Tibial nerve (tissue), 4 donors: ENCODE measurements at places on chromosomes 1 and 21.

- H3K27me3 ChIP-seq: no peaks in the 10 kb centered on the region
- H3K36me3 ChIP-seq: no peaks in the 10 kb centered on the region
- H3K27ac ChIP-seq: peak overlapping the region; percentile 76
- no peaks in the 10 kb centered on the region for H3K4me1 ChIP-seq
- no peak for DNase-seq
- H3K4me3 ChIP-seq: no peak overlapping the region
These were observed 34.8 kb upstream of the ST6GALNAC5 start for GRCh38 chr1:76832521-76832920.

- peak overlapping the region; percentile 86 for H3K4me3 ChIP-seq
- peak overlapping the region; percentile 87 for H3K27ac ChIP-seq
- H3K27me3 ChIP-seq: no peaks in the 10 kb centered on the region
- no peaks in the 10 kb centered on the region for H3K36me3 ChIP-seq
- DNase-seq: no peak
These were observed 30.3 kb downstream of the TEX35 start for GRCh38 chr1:178543290-178543607.

DNA sequence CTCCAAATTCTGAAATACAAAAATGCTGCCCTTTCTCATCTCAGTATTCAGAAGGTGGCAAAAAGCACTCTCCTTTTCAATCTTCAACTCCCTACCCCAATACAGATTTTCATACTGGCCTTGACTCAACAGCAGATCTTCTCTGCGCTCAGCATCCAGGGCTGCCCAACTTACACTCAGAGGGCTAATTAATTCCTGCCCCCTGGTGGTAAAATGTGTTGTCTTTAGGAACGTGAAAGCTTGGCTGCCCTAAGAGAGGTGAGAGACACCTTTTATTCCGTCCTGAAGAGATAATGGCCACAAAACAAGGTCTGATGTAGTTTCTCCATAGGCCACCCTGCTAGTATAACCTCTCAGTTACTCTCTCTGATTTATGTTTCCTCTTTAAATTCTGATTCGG lies 25.0 kb downstream of the KRTAP24-1 start:
- H3K4me3 ChIP-seq: no peak overlapping the region
- no peak overlapping the region for H3K27ac ChIP-seq
- no peaks in the 10 kb centered on the region for H3K36me3 ChIP-seq
- no peak for DNase-seq

DNA sequence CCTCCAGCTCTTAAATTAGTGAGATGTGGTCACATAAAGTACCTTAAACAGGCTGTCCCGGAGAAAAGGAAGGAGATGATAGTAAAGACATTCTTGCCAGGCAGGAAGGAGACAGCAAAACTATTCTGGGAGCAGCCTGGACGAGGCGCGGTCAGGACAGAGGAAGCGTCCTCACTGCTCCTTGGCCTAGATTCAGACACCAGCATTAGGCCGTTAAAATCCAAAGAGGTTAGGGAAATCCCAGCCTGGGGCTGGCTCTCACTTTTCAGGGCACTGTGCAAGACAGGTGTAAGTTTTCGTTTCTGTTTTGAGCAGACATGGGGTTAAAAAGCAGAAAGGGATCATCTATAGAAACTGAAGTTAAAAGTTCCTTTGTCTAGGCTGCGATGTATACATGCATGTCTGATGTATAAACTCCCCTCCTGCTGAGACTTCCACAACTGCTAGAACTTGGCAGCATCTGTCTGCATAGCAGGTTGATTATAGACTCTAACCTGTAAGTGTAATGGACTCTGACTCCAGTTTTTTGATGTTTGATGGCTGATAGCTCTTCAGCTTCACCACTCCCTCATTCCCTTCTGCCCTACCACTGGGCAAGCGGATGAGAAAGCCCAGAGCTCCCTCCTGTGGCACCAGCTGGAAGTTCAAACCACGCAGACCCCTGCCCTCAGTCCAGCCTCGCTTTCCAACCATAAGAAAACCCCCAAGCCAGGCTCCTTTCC lies 21.5 kb downstream of the STPG1 start:
- H3K4me3 ChIP-seq: no peak overlapping the region
- peak; percentile 56 for DNase-seq
- peak overlapping the region; percentile 82 for H3K27ac ChIP-seq
- H3K36me3 ChIP-seq: no peaks in the 10 kb centered on the region

DNA sequence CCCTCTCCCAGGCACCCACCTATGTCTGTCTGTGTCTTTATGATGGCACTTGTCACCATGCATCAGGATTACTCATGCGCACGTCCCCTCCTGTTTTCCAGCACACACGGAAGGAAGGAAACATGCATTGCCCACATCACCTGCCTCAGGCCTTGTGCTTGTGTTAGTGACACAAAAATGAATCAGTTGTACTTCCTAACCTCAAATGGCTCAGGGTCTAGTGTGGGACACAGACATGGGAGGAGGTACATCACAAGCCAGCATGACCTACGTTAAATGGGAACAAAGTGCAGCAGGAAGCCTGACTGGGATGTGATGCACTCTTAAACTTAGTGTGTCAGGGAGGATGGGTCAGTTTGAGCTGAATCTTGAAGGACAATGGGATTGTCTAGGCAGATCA lies 126.7 kb downstream of the TRABD2B start:
- H3K36me3 ChIP-seq: no peaks in the 10 kb centered on the region
- H3K4me3 ChIP-seq: no peak overlapping the region
- no peak for DNase-seq
- H3K4me1 ChIP-seq: peaks cover 29% of the 10 kb centered on the region
- no peaks in the 10 kb centered on the region for H3K27me3 ChIP-seq

GRCh38 chr1:60762911-60763310 lies 319.4 kb upstream of the NFIA start:
- H3K27ac ChIP-seq: no peak overlapping the region
- H3K4me3 ChIP-seq: no peak overlapping the region
- no peaks in the 10 kb centered on the region for H3K27me3 ChIP-seq
- no peak for DNase-seq
- no peaks in the 10 kb centered on the region for H3K36me3 ChIP-seq

DNA sequence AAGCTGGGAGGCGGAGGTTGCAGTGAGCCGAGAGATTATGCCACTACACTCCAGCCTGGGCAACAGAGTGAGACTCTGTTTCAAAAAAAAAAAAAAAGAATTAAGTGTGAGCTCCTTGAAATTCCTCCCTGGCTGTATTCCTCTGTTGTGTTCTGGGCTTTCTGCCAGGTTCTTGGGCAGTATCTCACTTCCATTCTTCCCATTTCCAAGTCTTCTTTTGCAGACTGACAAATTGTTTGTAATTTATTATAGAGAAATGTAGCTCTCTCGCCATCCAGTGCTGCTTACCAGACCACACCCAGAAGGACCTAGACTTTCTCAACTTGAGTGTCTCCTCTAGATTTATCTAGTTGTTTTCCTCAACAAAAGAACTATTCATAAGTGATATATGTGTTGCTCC lies 105.0 kb upstream of the ADGRL2 start:
- H3K4me1 ChIP-seq: peaks cover 4% of the 10 kb centered on the region
- no peak overlapping the region for H3K4me3 ChIP-seq
- H3K36me3 ChIP-seq: no peaks in the 10 kb centered on the region
- no peak overlapping the region for H3K27ac ChIP-seq
- no peaks in the 10 kb centered on the region for H3K27me3 ChIP-seq
- no peak for DNase-seq

DNA sequence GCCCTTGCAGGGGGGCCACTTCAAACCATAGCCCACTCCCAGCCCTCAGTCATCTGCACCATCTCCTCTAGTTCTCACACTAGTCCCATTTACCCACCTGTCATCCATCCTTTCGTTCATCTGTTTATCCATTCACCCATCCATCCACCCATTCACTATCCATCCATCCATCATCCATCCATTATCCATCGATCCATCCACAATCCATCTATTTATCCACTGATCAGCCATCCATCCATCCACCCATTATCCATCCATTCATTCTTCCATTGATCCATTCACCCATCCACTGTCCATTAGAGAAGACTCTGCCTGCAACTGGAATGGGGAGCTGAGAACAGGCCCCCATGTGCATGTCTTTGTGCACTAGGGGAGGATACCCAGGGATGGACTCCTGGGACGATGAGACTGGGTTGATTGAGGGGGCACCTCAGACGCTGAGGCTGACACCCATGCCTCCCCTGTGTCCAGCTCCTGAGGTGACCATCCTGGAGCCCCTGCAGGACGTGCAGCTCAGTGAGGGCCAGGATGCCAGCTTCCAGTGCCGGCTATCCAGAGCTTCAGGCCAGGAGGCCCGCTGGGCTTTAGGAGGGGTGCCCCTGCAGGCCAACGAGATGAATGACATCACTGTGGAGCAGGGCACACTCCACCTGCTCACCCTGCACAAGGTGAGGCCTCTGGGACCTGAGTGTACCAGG lies 97.9 kb downstream of the TRIM11 start:
- no peak overlapping the region for H3K27ac ChIP-seq
- no peaks in the 10 kb centered on the region for H3K27me3 ChIP-seq
- H3K36me3 ChIP-seq: no peaks in the 10 kb centered on the region
- no peak for DNase-seq
- H3K4me1 ChIP-seq: no peaks in the 10 kb centered on the region
- H3K4me3 ChIP-seq: no peak overlapping the region

DNA sequence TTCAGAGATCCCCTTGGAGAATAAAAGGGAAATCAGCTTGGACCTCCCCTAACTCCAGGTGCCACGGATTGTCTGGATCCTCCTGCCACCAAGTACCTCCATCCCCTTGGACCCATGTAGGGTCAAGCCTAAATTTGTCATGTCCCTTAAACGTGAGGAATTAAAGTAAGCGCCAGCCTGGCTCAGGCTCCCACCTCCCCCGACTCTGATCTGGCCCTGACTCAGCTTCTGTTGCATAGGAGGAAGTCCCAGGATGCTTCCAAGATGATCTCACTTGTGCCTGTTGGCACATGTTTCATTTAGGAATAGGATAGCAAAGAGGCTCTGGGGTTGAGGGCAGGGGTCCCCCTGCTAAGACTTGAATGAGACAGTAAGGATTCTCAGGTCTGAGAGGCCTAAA lies 231.9 kb upstream of the JUN start:
- DNase-seq: no peak
- H3K27ac ChIP-seq: no peak overlapping the region
- H3K4me3 ChIP-seq: no peak overlapping the region
- H3K4me1 ChIP-seq: peaks cover 18% of the 10 kb centered on the region
- no peaks in the 10 kb centered on the region for H3K36me3 ChIP-seq

GRCh38 chr1:246012341-246012740 lies 494.7 kb downstream of the SMYD3 start:
- H3K27me3 ChIP-seq: no peaks in the 10 kb centered on the region
- no peak for DNase-seq
- H3K36me3 ChIP-seq: no peaks in the 10 kb centered on the region
- no peak overlapping the region for H3K27ac ChIP-seq
- H3K4me3 ChIP-seq: no peak overlapping the region

DNA sequence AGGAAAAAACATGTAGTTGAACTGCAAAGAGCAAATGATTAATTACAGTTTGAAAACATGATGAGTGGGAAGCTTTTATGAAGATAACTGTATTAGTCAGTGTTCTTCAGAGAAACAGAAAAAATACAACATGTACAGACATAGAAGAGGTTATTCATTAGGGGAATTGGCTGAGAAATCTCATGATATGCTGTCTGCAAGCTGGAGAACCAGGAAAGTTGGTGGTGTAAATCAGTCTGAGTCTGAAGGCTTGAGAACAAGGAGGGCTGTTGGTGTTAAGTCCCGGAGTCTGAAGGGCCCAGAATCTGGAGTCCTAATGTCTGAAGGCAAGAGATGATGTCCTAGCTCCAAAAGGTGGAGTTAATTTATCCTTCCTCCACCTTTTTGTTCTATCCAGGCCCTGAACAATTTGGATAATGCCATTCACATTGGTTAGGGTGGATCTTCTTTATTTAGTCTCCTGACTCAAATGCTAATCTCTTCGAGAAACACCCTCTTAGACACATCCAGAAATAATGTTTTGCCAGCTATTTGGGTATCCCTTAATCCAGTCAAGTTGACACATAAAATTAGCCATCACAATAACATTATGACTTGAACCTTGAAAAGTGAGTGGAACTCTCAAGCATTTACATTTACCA lies 672.9 kb upstream of the PTBP2 start:
- no peaks in the 10 kb centered on the region for H3K27me3 ChIP-seq
- DNase-seq: no peak
- no peak overlapping the region for H3K27ac ChIP-seq
- no peaks in the 10 kb centered on the region for H3K36me3 ChIP-seq

DNA sequence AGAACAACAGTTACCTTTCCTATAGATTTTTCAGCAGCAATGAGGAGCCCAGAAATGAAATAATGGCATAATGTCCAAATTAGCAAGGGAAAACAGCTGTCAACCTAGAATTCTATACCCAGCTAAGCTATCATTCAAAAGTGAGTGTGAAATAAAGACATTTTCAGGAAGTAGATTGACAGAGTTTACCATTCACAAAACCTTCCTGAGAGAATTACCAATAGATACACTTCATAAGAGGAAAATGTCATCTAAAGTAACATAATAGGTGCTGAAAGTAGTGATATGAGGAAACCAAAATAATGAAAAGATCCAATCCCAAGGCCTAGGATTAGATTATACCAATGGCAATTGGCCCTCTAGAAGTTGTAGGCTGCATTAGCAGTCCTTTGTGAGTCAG lies 34.6 kb downstream of the OBSCN start:
- H3K4me3 ChIP-seq: no peak overlapping the region
- H3K36me3 ChIP-seq: no peaks in the 10 kb centered on the region
- H3K27ac ChIP-seq: no peak overlapping the region

DNA sequence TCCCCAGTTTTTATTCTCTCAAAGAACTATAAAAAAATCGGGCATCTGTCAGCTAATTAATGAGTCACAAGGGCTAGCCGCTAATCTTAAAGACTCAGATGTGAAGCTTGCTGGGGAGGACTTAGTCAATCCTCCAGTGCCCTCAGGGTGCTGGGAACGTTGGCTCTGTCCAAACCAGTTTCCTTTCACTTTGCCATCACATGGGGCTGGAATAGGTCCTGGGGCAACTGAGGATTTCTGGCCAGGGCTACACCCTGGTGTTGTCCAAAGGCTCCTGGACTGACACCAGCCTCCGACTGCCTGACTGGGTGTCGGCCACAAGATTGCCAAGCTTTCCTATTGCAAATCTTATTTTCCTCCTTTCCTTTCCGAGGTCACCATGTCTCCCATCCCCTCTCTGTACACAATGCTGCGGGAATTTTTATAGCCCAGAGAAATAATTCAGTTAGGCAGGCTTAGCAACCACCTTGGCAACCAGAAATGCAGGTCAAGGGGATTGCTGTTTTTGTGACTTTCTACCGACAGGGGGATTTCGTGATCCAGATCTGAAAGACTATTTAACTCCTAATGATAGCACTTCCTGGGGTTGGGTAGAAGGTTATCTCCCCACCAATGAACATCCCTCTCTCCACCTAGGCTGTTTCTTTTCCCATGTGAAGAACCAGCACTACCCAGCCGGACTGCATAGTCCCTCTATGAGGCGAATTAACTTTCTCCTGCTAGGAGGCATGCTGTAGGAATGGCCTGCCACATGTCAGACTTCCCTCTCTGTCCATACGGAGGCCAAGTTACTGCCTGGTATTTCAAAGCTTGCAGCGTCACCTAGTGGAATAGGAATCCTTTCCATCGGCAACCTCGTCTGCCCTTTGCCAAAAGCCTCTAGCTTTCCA lies 29.9 kb upstream of the CTBS start:
- no peaks in the 10 kb centered on the region for H3K27me3 ChIP-seq
- no peak overlapping the region for H3K27ac ChIP-seq
- H3K4me3 ChIP-seq: no peak overlapping the region
- DNase-seq: no peak
- H3K4me1 ChIP-seq: no peaks in the 10 kb centered on the region
- H3K36me3 ChIP-seq: no peaks in the 10 kb centered on the region

GRCh38 chr1:56868761-56869160 lies 14.2 kb downstream of the C8A start:
- no peaks in the 10 kb centered on the region for H3K36me3 ChIP-seq
- H3K4me3 ChIP-seq: no peak overlapping the region
- no peaks in the 10 kb centered on the region for H3K4me1 ChIP-seq
- H3K27ac ChIP-seq: no peak overlapping the region
- DNase-seq: no peak
